ENCODE measurements at places on chromosomes 7 and 10.
A peak's percentile ranks its signal among the peaks of the same experiment; 100 is the strongest.

DNA sequence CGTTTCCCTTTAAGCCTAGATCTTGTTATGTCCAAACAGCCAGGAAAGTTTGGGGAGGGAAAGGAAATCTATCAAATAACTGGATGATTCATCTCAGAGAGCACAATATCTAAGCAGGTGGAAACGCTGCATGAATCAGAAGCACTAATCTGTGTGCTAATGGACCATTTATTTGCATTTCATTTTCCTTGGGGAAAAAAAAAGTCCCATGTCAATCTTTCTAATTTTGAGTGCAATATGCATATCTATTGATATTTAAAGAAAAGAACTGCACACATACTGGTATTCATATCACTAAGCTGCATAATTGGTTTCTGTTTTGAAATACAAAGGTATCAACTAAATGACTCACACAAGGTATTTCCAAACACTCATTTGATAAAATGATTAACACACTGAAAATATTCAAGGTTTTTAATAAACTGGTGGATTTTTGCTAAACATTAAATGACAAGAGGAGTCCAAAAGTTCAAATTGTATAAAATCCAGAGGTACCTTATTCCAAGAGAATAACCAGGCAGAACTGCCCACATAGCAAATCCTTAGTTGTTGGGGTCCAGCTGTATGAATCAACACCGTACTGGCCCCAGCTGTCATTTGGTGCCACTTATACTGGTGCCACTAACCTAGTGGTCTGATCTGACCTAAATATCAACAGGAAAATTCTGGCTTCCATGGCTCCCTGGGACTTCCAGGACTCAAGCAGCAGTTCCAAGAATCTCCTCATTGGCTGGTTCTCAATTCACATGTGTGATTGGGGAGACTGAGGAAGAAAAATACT lies 122.2 kb upstream of the SP4 start:
- no peak for DNase-seq

- DNase-seq = no peak
Measured at GRCh38 chr7:39554583-39555165, 11.5 kb upstream of the YAE1 start.

DNA sequence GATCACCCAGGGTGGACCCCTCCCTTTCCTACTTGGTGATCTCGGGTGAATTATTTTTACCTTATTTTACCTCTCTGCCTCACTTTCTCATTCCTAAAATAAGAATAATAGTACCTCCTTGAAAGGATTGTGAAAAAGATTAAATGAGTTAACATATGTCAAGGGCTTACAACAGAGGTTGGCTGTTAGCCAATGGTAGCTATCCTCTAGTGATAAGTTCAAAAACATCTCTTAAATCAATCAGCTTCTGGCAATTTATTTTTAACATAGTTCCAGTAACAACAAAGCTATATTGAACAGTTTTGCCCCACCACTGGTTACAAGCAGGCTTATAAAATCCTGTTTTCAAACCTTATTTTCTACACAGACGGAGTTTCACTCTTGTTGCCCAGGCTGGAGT lies 45.4 kb downstream of the TMEM168 start:
- DNase-seq = no peak

- DNase-seq = no peak
Measured at GRCh38 chr7:50730446-50731400, 52.0 kb downstream of the GRB10 start.

DNA sequence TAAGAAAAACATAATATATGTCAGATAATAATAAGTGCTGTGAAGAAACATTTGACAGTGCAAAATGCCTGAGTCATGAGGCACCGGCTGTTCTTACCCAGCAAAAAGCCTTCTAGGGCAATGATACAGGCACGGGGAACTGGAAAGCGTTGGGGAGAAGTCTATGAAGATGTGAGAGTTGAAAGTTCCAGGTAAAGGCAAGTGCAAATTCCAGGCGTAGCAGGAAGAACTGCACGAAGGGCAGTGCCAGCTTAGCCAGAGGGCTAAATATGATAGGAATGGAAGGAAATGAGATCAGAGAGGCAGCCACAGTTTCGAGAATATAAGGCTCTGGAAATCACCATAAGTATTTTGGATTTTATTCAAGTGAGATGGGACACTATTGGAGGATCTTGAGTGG lies 87.0 kb downstream of the IPMK start:
- no peak for DNase-seq

DNA sequence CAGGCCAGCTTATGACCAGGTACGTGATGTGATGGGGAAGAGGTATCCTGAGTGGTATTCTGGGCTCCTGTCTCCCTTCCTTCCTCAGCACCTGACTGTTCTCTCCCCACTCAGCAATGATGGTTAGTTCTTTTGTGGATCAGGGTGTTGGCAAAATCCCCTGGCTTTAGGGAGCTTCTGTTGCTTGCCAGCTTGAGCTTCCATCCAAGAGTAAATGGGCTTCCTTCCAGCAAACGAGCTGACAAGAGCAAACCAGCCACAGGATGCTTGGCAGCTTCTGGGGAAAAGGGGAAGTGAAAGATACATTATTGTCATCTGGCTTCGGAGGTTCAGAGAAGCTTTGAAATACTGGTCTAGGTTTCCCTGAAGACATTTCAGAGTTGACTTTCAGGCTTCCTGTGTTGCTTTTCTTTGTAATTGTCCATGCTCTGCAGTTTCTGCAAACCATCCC lies 5.2 kb downstream of the DUSP5 start:
- DNase-seq = peak; percentile 93

GRCh38 chr10:121811386-121811785 lies 116.4 kb downstream of the ATE1 start:
- DNase-seq = no peak

DNA sequence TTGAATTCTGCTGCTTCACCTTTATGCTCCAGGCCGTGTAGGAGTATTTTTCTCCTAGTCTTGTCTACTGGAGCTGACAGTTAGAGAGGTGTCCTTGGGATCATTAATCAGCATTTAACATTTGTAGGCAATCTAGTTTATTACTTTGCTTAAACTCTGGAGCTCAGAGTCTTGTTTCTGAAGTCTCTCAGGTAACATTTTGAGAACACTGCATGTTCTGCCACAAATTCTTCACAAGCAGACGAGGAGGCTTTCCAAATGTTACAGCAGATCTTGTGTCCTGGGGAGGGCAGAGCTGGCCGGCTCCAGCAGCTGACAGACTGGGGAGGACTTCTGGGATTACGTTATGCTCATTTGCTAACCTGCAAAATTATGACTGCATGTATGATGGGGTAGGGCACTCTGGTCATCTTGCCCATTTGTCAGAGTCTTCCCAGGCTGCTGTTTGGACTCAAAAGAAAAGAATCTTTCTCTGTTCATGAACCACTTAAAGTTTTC lies 50.5 kb downstream of the GALNT17 start:
- DNase-seq = no peak

GRCh38 chr7:155763691-155764437 lies 48.4 kb downstream of the SHH start:
- no peak for DNase-seq

Measured in RPMI8226 (cell line).